ENCODE measurements at places on chromosomes 7 and 10.

DNA sequence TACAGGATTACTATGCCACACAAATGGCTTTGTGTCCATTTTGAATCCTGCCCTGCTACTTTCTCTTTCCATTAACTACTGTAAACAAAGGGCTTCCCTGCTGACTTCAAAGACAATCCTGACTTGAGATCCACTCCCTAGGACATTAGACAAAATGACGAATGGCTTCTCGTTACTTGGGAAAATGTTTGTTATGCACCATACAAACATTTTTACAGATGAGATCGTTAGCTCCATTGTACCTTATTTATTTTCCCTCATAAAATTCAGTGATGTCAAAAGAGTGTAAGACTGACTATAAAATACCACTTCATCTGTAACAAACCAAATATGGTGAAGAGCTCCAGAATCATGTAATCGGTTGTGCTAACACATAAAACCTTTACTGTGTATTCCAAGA is 121.8 kb downstream of the CD36 start:
- no peak for DNase-seq

DNA sequence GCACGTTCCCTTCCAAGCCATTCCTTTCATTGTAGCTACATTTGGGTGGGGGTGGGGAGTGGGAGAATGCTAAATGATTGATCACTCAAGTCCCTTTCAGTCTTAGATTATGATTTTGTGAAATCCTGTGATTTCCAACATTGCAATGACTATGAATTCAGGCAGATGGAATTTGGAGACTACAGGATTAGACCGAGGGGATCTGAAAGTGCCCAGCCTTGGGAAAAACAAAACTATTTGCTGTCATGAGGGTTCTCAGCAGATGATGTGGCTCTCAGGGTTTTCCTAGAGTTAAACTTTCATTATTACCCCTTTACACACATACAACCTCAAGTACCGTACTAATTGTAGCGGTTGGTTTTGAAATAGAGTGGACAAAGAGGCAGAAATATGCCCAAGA is 4.7 kb downstream of the MACROH2A2 start:
- DNase-seq, result no peak

DNA sequence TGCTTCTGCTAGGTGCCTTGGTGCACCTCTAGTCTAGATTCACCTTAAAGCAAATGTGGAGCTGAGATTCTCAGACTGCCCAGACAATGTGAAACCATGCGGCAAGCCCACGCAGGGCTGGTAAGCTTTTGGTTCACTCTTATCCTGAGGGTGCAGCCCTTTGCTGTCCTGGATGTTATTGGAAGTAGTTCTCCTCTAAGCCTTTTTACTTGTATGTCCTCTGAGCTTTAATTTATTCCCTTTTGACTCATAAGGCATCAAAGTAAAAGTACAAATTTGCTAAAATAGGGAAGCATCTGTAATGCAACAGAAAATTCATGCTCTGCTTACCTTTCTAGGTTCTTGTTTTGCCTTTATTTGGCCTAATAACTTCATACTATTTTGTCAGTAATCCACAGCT is 186.8 kb downstream of the MACC1 start:
- DNase-seq, result no peak

DNA sequence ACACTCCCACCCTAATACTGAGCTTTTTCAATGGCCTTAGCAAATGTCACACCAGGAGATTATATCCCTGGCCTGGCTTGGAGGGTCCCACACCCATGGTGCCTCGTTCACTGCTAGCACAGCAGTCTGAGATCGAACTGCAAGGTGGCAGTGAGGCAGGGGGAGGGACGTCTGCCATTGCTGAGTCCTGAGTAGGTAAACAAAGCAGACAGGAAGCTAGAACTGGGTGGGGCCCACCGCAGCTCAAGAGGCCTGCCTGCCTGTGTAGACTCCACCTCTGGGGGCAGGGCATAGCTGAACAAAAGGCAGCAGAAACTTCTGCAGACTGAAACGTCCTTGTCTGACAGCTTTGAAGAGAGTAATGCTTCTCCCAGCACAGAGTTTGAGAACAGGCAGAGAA is 338.9 kb upstream of the MBL2 start:
- no peak for DNase-seq

- no peak for DNase-seq
Observed at GRCh38 chr7:66415659-66416265, 210.6 kb downstream of the TPST1 start.

DNA sequence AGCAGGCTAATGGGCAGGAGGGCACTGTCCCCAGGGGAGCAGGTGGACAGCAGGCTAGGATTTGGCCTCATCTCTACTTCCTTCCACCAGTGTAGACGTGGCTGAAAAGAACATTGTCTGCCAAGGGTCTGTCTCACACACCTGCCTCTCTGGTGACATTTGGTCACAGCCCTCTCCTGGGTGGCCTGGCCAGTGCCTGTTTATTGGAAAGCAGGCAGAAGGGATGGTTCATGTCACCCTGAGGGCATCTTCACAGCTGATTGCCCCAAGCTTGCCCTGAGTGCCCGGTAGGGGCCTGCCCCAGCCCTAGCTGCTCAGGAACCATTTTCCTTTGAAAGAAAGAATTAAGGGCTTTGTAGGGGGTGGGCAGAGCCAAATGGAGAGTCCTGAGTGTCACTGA is 138.7 kb downstream of the C10orf105 start:
- DNase-seq, result no peak

DNA sequence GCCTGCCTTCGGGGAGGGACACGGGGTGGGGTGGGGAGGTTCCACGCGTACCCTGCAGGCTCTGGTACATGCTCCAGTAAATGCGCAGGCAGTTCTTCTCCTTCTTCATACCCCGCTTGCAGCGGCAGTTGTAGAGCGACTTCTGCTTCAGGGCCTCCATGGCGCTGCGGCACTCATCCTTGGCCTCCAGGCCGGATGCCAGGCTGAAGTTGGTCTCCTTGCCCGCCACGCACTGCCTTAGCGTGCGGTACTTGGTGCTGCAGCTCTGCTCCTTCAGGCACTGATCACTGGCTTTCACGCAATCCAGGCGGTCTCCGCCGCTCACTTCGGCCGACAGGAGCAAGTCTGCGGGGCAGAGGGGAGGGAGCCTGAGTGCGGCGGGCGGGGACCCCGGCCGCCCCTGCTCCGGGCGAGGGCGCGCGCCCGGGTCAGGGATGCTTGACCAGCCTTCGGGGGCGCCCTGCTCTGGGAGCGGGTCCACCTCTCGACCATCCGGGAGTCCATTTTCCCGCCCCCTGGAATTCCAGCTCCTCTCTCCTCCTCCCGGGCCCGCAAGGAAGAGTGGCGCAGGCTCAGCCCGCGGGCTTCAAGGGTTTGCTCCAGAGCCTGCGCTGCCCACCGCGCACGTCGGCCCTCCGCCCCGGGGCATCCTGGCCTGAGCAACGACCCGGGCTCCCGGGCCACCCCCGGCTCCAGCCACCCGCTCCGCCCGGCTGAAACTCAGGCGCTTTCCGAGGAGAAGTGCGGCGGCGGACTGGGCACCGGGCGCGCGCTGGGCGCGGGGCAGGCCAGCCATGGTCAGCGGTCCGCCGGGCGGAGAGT is 2.0 kb downstream of the GFRA1 start:
- no peak for DNase-seq

Measured in BJ (cell line).